ENCODE measurements at places on chromosomes 4 and X.

- no peak for DNase-seq
Measured at GRCh38 chrX:71170660-71171059, 26.0 kb downstream of the NLGN3 start.

DNA sequence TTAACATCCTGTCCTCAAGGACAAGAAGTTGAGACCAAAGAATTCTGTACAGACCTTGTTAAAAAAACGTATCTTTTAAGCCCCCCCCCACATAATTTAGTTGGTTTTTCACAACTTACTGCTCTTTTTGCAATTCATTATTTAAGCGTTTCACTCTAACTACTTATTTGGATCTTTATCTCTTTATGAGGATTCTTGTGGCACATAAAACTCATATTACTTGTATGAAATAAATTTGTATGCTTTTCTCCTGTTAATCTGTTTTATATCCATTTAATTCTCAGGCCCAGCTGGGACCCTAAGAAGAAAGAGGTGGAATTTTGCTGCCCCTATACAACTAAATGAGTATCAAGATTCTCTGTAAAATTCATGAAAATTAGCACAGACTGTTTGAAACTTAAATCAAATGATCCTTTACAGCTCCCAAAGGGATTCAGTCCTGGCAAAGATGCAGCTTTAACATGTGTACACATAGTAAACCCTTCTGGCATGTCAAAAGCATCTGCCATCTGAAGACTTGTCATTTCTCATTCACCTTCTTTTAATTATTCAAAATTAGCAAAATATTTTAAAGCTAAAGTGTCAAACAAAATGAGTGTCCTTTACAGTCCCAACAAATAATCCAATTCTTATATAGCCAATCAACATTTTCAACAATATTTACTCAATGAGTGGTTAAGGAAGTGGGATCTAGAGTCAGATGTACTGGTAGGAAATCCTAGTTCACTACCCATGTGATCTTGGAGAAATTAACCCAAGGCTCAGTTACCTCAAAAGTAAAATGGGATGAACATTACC lies 17.7 kb downstream of the ARAP2 start:
- DNase-seq: no peak

- peak; percentile 18 for DNase-seq
Measured at GRCh38 chr4:84583876-84584380, 1.0 kb downstream of the CDS1 start.

DNA sequence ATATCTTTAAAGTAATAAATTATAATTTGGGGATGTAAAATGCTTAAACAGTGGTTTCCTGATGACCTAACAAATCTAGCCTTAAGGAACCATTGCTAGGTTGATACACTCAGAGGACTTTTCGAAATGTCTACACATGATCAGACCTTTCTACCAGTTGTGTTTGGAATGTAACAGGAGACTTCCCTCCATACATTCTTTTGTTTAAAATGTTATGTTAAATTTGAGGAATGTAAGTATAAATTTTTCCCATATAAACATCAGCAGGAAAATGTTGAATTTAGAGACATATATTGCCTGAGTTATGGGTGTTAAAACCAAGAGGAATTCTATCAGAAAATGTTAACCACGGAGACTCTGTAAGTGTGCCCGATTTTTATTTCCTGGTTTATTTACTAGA lies 190.6 kb upstream of the SPRY1 start:
- DNase-seq: no peak

DNA sequence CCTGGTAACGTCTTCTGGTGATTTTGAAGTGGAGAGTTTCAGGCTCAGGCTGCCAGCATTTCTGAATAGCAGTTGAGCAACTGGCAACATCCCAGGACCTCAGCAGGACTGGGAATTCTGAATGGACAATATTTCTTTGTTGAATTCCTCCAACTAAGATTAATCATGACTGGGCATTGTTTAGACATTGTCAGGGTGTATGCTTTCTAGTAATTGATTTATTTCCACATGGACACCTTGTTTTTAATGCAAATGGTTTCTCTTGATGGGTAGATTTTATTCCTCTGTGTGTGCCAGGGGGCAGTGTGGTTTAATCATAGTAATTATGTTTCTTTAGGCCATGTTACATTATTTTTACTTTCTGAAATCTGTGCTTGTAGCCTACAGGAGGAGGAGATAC lies 1004.7 kb upstream of the LCORL start:
- DNase-seq: no peak

DNA sequence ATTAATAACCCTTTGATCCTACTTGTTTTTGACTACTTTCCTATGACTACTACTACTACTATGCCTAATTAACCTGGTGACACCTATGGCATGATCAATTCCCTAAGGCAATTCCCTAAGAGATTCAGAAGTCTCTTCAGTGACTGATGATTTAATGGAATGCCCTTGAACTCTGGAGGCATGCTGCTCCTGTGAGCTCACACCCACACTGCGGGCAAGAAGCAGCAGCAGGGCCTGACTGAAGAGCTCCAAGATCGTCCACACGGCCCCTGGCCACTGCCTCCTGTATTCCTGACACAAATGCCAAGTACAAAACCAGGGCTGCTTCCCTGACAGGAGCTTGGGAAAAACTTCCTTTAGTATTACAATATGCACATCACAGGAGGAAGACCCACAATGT lies 74.2 kb upstream of the STS start:
- DNase-seq: peak; percentile 5

GRCh38 chrX:65744965-65745364 lies 77.5 kb downstream of the MSN start:
- DNase-seq: peak; percentile 78

- no peak for DNase-seq
Measured at GRCh38 chr4:109301651-109302360, 652 bp downstream of the COL25A1 start.

GRCh38 chr4:74304095-74304625 lies 4.1 kb upstream of the EPGN start:
- no peak for DNase-seq

DNA sequence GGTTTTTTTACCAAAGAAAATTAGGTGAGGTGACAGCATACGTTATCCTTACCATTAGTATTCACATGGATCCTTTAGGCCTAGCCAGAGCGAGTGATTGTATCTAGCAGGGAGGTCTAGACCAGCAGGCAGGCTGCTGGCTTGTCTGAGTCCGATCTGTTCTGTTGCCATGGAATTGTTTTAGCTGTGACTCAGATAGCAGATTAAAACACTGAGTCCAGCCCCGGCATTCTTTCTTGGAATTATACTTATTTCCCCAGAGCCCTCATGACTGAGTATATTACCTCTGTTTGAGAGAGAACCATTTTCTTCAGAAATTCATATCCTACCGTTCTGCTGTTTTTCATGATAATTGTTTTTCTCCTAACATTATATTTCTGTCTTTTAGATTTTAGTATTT lies 37.4 kb downstream of the OCRL start:
- DNase-seq: peak; percentile 40

- DNase-seq: peak; percentile 4
Measured at GRCh38 chr4:109078724-109079123, 223.7 kb downstream of the COL25A1 start.

- no peak for DNase-seq
Measured at GRCh38 chrX:19795307-19795706, 92.1 kb downstream of the SH3KBP1 start.

- DNase-seq: no peak
Measured at GRCh38 chr4:147916351-147916750, 184.5 kb downstream of the ARHGAP10 start.

- DNase-seq: no peak
Measured at GRCh38 chrX:106670631-106671030, 55.9 kb upstream of the RNF128 start.

Data from epithelial cell of esophagus (primary cell).